Calu3 (cell line): ENCODE measurements at places on chromosomes 5 and 9. TPM values are rescaled to one million over a fixed set of nuclear protein-coding genes. Genes with fewer than 3 reads are reported as not detected.

The PCDHGA6 gene
- 0.71 and 0.80 TPM in 2 replicates for total RNA-seq

DNA sequence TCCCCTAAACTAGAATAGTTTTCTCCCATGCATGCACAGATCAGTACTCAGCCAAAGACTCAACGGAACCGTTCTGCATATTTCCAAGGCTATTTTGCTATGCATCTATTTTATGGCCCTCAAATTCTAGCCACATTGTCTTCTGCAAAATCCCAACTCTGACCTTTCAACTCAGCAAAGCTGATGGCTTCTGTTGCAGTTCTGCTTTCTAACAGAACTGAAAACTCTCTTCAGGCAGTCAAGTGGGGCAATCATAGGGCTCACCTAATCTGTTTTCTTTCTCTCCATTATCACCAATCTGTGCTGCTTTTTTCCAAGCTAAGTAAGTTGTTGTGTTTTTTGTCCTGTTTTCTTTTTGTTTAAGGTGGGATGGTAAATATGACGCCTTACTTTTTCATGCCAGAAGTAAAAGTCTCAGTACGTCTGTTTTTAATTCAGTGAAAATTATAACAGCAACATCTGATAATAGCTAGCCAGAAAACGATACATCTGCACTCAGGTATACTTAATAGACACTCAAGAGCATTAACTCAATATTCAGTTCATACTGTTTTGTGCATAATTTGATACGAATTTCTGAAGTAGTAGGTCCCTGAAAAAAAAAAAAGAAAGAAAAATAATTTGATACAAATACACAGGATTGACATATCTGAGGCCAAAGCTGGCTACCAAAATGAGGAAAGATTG is 454.3 kb downstream of the TLE1 start:
- no peak for DNase-seq

The PRKAA1 gene
- 117 and 118 TPM in 2 replicates for total RNA-seq

The NUDCD2 gene
- 36.5 and 44.9 TPM in 2 replicates for total RNA-seq

GRCh38 chr5:154109416-154110106 is 70.8 kb downstream of the MFAP3 start:
- no peak for DNase-seq

GRCh38 chr5:151628112-151628823 is 37.1 kb upstream of the FAT2 start:
- DNase-seq, result no peak

The SHOC1 gene
- total RNA-seq, result not detected in 2 replicates

The KCNMB1 gene
- total RNA-seq, result not detected in 2 replicates

DNA sequence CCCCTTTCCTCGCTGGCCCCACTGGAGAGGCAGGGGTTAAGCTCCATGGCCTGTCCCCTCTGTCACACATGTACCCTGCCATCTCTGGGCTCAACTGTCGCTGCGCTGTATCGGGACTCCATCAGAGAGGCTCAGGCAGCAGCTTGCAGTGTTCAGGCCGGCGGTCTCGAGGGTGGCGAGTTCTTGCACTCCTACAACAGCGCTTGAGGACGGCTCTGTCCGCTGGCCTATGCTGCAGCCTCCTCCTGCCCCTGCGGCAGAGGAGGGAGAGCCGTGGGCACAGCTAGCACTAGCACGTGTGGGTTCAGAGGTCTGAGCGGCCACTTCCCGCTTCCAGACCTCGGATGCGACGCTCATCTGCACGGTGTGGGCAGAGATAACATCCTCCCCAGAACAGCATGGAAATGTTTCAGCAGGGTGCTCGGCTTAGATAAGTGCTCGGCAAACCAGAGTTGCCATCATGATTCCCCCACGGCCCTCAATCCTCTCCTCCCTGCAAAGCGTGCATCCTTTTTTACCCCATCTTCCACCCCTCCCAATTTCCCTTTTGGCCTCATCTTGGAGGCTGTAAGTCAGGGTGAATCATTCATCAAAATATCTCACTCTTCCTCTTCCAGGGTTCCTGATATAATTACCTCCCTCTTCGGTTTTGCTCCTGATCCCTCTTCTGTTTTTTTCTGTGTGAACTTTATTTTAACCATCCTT is 41.9 kb upstream of the FUBP3 start:
- no peak for DNase-seq

DNA sequence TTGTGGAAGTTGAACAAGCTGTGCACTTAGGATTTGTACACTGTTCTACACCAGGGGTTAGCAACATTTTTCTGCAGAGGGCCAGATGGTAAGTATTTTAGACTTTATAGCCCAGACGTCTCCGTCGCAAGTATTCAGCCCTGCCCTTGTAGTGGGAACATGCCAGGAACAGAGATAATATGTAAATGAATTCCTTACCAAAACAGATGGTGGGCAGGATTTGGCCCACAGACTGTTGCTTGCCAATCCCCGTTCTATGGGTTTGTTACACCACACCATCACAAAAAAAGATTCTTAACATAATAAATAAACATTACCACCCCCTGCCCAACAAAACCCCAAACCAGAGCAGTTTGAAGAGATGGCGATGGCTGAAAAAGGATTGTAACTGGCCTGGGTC is 74.3 kb downstream of the AMBP start:
- DNase-seq, result no peak

DNA sequence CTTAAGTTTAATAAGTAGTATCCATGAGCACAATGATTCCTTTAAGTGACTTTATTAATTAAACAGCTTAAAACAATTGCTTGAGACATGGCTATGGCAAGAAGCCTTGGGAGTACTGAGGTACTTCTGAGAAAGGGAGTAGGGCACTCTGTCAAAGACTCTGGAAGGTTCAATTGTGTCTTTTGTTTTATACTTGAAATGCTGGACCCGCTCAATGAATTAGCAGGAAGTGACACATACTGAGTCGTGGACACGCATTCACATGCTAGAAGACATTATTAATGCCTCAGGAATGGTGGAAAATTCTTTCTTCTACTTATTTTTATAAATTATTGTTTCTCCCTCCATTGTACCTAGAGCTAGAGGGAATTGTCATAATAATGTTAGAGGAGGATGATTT is 347.3 kb upstream of the ZNF608 start:
- no peak for DNase-seq

The ITGA1 gene
- total RNA-seq, result 18.9 and 20.2 TPM in 2 replicates

The PCDHA1 gene
- total RNA-seq, result 0.73 and 0.83 TPM in 2 replicates

DNA sequence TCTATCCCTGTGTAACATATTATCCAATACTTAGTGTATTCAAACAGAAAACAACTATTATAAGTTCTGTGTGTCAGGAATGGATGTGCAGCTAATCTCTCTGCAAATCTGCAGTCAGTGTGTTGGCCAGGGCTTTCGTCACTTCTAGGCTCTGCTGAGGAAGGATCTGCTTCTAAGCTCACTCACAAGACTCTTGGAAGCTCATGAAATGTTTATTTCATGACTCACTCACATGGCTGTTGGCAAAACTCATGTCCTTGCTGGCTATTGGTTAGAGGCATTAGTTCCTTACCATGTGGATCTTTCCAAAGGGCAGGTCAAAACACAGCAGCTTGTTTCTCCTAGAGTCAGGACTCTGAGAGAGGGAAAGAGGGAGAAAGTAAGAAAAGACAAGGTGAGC is 367.4 kb upstream of the SMARCA2 start:
- DNase-seq, result no peak

DNA sequence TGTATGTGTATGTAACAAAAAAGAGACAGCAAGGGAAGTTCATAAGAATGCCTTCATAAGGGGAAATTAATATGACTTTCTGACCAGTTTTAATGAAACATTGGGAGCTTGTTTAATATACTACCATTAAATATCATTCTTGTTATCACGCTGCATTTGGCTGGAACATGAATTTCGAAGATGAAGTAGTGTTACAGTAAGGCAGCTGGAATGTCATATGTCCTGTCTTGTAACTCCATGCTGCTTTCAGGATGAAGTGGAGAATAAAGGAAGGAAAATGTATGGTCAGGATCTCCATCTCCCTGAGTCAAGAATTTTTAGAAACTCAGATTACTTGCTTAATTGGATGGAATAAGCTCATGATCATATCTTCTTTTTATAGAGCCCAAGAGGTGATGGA is 61.5 kb upstream of the DMAC1 start:
- DNase-seq, result no peak

DNA sequence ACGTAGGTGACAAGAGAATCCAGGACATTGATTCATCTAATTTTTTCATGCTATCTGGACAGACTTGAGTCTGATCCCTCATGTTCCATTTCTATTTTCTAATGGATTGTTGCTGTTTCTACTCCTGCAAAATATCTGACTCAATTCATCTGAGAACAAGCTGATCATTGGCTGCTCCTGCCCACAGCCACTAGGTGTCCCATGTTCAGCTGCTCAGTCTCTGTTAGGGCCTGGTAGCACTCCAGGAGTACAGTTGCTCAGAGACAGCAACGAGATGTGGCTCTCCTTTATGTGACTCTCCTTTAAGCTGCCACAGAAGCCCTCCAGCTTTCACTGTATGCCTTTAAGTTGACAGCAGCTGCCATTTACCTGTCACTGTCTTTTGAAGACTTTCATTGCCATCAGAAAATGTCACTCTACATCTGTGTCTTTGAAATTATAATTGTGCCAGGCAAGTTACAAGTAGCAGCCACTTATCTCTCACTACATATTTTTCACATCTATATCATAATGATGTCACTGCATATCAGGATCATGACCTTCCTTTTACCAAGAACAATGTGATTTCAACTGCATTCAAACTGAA is 1944.2 kb upstream of the NUDT12 start:
- peak; percentile 53 for DNase-seq

- no peak for DNase-seq
Measured at GRCh38 chr5:109701252-109701651, 11.5 kb downstream of the MAN2A1 start.

DNA sequence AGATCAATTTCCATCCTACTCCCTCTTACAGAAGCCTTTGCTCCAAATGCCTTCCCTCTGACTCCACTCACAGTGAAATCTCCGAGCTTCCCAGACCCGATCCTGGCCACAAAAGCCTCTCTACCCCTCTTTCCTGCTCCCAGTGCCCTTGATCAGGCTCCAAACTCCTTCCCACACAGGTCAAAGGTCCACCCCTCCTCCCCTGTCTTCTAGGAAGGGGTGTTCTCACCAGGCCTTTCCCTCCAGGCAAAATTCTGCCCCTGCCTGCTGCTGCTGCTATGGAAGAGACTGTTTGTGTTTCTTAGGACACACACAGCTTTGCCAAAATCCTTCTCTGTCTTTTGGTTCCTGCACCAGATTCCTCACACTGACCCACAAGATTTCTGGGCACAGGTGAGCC is 85.8 kb upstream of the ALDH1A1 start:
- peak; percentile 2 for DNase-seq

DNA sequence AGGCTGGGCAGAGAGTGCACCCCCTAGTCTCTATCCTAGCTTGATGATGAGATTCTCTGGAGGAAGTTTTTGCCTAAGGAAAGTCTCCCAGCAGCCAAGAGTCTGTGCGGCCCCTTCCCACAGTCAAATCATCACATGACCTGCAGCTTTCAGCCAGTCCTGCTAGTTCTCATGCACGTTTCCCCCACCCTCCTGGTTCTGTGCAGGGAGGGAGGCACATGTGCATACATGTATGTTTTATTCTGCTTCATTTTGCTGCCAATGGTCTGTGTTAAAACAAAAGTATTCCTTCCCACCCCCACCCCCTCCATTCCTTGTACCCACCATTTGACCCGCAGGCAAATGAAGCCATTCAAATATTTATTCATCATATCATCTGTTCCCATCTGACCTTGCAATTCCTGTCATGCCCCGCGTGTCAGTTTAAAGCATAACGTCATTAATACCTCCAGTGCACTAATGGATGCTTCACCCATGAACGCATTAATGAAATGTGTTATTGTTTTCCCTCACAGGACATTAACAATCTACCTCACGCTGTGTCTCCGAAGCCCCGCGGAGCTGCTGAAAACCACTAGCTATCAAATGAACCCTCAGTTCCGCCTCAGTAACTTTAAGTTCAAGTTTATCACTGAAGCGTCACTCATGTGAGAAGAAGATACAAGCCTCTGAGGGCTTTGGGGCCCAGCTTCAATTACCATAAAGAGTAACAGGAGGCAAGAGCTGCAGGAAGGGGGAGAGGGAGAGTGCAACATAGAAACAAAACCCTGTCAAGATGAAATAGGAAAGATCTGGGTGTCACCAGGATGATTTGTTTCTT is 139.6 kb downstream of the RASEF start:
- no peak for DNase-seq

- no peak for DNase-seq
Measured at GRCh38 chr9:130642926-130643325, 21.5 kb upstream of the PRDM12 start.

The CHD1 gene
- 79.7 and 91.6 TPM in 2 replicates for total RNA-seq

- no peak for DNase-seq
Measured at GRCh38 chr5:91830361-91830953, 447.3 kb upstream of the ARRDC3 start.

The B4GALT1 gene
- total RNA-seq, result 69.5 and 71.1 TPM in 2 replicates

The TXNDC15 gene
- 33.8 and 34.2 TPM in 2 replicates for total RNA-seq

DNA sequence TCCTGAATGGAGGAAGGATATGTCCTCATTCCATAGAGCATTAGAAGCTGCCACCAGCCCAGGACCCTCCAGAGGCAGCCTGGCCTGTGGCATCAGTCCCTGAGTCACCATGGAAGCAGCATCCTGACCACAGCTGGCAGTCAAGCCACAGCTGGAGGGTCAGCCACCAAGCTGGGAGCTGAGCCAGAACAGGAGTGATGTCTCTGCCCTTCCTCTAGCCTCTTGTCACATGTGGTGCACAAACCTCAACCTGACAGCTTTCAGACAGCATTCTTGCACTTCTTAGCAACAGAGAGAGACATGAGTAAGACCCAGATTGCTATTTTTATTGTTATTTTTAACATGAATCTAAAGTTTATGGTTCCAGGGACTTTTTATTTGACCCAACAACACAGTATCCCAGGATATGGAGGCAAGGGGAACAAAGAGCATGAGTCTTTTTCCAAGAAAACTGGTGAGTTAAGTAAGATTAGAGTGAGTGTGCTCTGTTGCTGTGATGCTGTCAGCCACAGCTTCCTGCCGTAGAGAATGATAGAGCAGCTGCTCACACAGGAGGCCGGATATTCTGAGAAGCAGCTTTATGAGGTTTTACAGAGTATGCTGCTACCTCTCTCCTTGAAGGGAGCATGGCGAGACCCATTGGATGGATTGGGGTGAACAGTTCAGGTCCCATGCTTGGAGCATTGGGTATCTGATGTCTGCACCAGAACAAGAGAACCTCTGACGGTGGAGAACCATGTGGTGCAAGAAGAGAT is 13.0 kb upstream of the CYFIP2 start:
- DNase-seq, result no peak

GRCh38 chr5:21391506-21391905 is 1403.5 kb upstream of the CDH18 start:
- peak; percentile 13 for DNase-seq

The CYLC2 gene
- total RNA-seq, result not detected in 2 replicates

The MAT2B gene
- 81.6 and 85.5 TPM in 2 replicates for total RNA-seq

DNA sequence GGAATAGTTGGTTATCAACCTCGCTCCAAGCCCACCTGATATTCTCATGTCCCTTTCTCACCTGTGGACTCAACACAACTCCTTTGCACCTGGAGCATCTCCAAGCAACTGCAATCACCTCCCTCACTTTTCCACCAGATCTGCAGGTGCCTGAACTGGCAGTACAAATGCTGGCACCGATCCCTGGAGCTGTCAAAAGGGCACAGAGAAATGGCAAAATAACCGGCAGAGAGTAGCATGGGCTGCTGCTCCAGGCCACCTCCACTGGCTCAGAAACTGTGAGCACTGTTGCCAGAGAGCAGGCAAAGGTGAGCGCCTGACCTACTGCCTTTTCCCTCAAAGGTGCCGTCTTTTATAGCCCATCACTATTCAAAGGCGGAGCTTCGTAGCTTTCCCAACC is 14.7 kb downstream of the EQTN start:
- DNase-seq, result no peak

- no peak for DNase-seq
Measured at GRCh38 chr9:115267790-115268189, 149.8 kb upstream of the TNC start.

The LRRC70 gene
- total RNA-seq, result 1.1 and 2.1 TPM in 2 replicates
